ENCODE measurements at places on chromosomes 16 and 17.

GRCh38 chr16:75380870-75381269 is 52.4 kb downstream of the CFDP1 start:
- peak; percentile 27 for DNase-seq

DNA sequence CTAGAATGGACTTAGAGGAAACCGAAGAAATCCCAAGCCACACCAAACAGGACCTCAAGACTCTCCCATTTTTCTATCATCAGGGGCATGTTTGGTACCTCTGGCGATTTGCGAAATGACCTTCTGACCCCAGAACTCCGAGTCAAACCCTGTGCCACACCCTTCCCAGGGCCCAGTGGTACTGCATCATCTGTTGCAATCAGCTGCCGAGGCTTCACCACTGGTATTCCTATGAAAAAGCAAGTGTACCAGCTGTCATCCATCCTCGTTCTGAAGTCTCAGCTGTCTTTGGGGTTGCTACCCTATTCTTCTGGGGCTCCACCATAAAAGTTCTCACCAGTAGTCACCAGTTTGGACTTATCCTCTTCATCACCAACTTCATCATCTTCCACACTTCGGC is 2.3 kb upstream of the RSKR start:
- no peak for DNase-seq

GRCh38 chr16:9970244-9970643 is 212.0 kb downstream of the GRIN2A start:
- no peak for DNase-seq

- DNase-seq: peak; percentile 47
Observed at GRCh38 chr16:85316321-85316919, 204.1 kb upstream of the CIBAR2 start.

DNA sequence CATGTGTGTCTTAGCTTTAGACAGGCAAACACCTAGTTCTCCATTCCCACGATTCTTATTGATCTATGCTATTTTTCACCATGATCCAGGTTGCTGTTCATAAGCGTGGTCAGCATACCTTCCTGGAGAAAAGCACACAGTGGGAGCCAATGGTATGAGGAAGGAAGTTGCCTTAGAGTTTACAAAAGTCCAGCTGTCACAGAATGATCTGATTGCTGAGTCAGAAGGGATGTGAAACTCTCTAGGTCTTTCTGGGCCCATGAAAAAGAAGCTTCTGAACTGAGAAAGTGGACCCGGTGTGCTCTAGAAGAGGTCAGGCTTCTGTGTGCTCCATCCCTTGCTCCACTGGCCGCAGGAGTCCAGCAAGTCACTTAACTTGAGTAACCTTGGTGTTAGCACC is 71.0 kb upstream of the CCL1 start:
- DNase-seq: no peak

GRCh38 chr17:29150161-29150560 is 30.0 kb downstream of the MYO18A start:
- no peak for DNase-seq

DNA sequence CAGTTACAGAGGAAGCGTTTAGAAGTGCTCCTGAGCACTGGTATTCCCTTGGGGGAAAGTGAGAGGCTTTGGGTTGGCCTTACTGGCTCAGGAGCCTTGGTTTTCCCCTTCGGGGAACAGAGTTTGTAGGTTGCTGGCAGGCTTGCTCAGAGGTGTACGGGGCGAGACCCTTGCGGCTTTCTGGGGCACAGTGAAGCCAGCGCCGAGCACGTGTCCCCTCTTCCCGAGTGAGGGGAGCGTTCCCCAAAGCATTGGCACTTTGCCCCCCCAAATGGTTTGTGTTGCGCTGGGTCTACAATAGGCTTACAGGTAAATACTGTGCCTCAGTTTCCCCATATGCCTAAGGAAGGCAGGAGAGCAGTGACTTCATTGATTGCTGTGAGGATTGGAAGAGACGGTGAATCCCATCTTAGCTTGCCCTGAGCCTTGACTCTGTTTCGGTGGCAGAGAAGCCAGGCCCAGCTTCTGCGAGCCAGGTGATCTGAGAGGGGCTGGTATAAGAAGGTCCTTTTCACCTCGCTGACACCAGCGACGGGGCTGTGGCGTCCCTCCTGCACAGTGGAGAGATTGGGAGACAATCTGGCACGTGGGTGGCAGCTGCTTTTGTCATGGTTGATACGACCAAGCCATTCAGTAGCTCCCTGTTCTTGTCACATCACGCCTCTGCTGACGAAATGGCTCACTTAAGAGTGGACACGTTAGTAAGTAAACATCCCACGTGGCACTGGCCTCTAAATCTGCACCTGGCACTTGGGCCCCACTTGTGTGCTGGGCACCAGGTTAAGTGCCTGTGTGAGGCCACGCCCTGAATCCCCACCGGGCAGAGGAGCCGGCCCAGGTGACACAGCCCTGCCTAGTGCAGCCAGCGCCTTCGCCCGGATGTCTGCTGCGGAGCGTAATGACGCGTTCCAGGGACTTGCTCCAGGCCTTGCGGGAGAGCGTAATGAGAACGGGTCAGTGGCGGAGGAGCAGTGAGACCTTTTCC is 55.0 kb downstream of the MEAK7 start:
- DNase-seq: no peak

DNA sequence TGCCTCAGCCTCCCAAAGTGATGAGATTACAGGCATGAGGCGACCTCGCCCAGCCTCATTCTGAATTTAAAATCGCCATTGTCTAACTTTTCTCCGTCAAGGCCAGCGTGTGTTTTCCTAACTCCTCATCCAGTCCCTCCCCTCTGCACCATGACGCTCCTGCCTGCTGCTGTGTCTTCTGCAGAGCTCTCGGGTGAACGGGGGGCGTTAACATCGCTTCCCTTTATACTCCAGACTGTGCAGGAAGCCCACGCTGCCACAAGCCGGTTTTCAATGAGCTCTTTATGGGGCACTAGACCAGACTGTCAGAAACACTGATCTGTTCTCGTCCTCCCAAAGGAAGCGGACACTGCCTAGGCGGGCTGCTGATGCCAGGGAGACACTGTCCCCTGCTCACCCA is 13.2 kb downstream of the AANAT start:
- DNase-seq: peak; percentile 66

DNA sequence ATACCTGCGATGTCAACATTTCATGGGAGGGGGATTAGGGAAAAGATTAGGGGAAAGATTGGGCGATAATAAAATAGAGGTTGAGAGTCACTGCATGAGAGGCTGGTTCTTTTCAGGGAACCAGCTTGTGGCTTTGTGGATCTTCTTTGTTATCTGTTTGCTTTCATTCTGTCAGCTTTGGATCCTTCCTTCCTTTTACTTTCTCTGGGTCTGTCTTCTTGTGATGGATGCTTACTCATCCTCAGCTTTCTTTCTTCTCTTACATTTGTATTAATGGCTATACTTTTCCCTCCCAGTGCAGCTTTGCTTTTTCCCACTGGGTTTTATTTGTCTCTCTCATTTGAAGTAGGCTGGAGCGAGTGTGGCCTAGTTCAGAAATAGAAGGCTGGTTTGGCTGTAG is 47.1 kb downstream of the RPTOR start:
- no peak for DNase-seq
